ENCODE measurements at places on chromosomes 6 and 20. TPM values are rescaled to one million over a fixed set of nuclear protein-coding genes. Genes with fewer than 3 reads are reported as not detected.

WFDC5 gene
- total RNA-seq: not detected

XKR7 gene
- not detected for total RNA-seq

PNLDC1 gene
- 0.78 TPM for total RNA-seq

DNA sequence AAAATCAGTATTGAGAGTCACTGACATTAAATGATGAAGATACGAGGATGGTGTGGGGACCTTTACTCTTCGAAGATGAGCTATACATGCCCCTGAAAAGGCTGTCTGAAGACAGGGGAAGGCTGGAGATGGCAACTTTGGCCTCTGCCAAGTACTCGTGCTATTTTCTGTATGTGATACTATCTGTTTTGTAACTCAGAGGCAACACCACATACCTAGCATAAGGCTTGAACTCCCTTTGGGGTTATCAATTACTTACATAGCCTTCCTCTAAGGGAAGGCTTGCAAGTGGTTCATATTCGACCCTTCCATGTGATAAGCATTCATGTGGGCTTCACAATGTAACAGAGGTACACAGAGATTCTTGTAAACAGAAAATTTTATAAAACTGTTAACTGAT lies 68.7 kb upstream of the FBXO30 start:
- H3K27ac ChIP-seq: no peak overlapping the region
- no peak overlapping the region for H3K4me3 ChIP-seq
- peaks cover 8% of the 10 kb centered on the region for H3K4me1 ChIP-seq
- DNase-seq: no peak

DNA sequence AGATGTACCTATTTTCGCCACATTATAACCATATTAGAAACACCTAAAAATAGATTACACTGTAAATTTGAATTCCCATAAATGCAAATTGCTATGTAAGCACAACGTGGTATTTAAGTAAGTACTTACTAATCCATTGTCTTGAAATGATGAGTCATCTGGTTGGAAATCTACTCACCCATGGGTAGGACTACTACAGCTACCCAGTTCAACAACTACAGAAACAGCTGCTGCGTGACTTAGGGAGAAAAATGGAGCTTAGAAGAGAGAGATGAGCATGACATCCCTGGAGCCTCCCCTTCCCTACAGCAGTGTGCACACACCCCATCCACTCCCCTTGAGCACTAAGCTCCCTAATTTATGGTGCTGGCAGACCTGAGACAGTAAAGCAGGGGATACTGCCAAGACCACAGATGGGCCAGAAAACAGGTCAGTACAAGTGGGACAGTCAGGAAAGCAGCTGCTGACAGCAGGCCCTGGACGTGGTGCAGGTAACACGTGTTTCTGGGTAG lies 26.9 kb downstream of the RRAGD start:
- peaks cover 13% of the 10 kb centered on the region for H3K4me1 ChIP-seq
- no peak overlapping the region for H3K27ac ChIP-seq
- no peak for DNase-seq

DNA sequence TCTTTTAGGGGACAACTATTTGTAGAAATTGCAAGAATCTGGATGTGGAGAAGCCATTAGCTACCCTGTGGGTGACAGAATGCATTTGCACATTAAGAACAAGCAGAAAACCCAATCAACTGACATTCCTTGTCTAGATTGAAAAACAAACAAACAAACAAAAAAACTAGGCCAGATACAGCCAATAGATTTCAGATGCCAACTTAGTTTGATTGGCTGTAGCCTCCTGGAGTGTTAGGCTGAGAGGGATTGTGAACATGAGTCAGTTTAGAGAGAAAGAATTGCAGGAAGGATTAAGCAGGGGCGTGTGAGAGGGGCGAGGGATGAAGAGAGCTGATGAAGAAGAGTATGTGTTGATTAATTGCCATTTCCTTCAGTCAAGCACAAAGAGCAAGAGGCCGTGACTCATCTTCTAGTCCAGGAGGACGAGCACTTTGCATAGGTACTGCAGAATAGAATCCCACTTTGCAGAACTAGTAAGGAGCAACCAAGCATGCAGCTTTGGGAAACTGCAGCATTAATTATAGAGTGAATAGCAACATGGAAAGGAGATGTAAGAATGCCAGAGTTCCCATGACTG lies 188.0 kb upstream of the RAB32 start:
- no peaks in the 10 kb centered on the region for H3K27me3 ChIP-seq
- H3K27ac ChIP-seq: no peak overlapping the region
- no peaks in the 10 kb centered on the region for H3K36me3 ChIP-seq
- H3K4me3 ChIP-seq: no peak overlapping the region

DNA sequence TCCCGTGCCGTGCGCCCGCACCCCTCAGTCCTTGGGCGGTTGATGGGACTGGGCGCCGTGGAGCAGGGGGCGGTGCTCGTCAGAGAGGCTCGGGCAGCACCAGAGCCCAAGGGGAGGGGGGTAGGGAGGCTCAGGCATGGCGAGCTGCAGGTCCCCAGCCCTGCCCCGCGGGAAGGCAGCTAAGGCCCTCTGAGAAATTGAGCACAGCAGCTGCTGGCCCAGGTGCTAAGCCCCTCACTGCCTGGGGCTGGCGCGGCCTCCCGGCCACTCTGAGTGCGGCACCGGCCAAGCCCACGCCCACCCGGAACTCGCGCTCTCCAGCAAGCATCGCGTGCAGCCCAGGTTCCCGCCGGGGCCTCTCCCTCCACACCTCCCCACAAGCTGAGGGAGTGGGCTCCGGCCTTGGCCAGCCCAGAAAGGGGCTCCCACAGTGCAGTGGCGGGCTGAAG lies 16.4 kb downstream of the SOX4 start:
- no peak for DNase-seq
- H3K4me3 ChIP-seq: no peak overlapping the region
- H3K27me3 ChIP-seq: peaks cover 4% of the 10 kb centered on the region
- H3K4me1 ChIP-seq: no peaks in the 10 kb centered on the region
- no peaks in the 10 kb centered on the region for H3K36me3 ChIP-seq

DNA sequence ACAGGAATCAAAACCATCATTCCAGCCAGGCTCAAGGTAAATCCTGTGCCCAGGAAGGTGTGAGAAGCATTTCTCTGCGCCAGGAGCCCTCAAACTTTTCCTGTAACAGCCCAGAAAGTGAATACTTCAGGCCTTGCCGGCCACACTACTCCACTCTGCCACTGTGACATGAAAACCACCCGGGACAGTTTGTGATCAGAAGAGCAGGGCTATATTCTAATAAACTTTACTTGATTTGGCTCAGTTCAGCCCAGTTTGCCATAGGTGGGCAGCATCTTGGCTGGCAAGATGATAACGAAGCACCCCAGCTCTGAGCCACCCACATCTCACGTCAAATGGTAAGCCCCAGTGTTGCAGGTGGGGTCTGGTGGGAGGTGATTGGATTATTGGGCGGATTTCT lies 249.4 kb downstream of the DLL1 start:
- H3K4me1 ChIP-seq: no peaks in the 10 kb centered on the region
- H3K36me3 ChIP-seq: no peaks in the 10 kb centered on the region
- no peak overlapping the region for H3K4me3 ChIP-seq
- DNase-seq: no peak

- H3K4me1 ChIP-seq: no peaks in the 10 kb centered on the region
- H3K36me3 ChIP-seq: no peaks in the 10 kb centered on the region
- H3K27me3 ChIP-seq: no peaks in the 10 kb centered on the region
- H3K27ac ChIP-seq: no peak overlapping the region
- DNase-seq: no peak
Measured at GRCh38 chr6:154071711-154072110, 32.7 kb downstream of the OPRM1 start.

GRCh38 chr6:158799051-158799792 lies 19.9 kb downstream of the EZR start:
- DNase-seq: no peak
- peak overlapping the region; percentile 69 for H3K27ac ChIP-seq
- no peak overlapping the region for H3K4me3 ChIP-seq

SIRT5 gene
- total RNA-seq: 10.1 TPM

RGS17 gene
- total RNA-seq: not detected

GRCh38 chr6:44131892-44132291 lies 4.5 kb downstream of the TMEM63B start:
- peaks cover 13% of the 10 kb centered on the region for H3K4me1 ChIP-seq
- H3K27me3 ChIP-seq: no peaks in the 10 kb centered on the region
- H3K36me3 ChIP-seq: no peaks in the 10 kb centered on the region
- no peak for DNase-seq
- H3K27ac ChIP-seq: no peak overlapping the region

- H3K4me3 ChIP-seq: no peak overlapping the region
- no peaks in the 10 kb centered on the region for H3K36me3 ChIP-seq
- peaks cover 3% of the 10 kb centered on the region for H3K27me3 ChIP-seq
- peaks cover 8% of the 10 kb centered on the region for H3K4me1 ChIP-seq
Measured at GRCh38 chr6:167152862-167153261, 4.9 kb downstream of the GPR31 start.

CPXM1 gene
- 0.76 TPM for total RNA-seq

- H3K27ac ChIP-seq: no peak overlapping the region
- peaks cover 4% of the 10 kb centered on the region for H3K4me1 ChIP-seq
- peaks cover 3% of the 10 kb centered on the region for H3K36me3 ChIP-seq
- H3K4me3 ChIP-seq: no peak overlapping the region
- peaks cover 4% of the 10 kb centered on the region for H3K27me3 ChIP-seq
- no peak for DNase-seq
Measured at GRCh38 chr6:131645846-131646245, 8.7 kb downstream of the ENPP3 start.

DNA sequence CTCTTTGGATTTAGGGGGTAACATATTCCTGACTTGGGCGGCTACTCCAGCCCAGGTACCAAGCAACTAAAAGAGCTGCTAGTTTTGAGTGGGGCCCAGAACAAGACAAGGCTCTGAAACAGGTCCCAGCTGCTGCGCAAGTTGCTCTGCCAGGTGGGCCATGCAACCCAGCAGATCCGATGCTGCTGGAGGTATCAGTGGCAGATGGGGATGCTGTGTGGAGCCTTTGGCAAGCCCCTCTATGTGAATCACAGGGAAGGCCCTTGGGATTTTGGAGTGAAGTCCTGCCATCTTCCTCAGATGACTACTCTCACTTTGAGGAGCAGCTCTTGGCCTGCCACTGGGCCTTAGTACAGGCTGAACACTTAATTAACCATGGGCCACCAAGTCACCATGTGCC lies 43.7 kb upstream of the VSX1 start:
- no peaks in the 10 kb centered on the region for H3K36me3 ChIP-seq
- no peak overlapping the region for H3K27ac ChIP-seq
- no peaks in the 10 kb centered on the region for H3K4me1 ChIP-seq

DNA sequence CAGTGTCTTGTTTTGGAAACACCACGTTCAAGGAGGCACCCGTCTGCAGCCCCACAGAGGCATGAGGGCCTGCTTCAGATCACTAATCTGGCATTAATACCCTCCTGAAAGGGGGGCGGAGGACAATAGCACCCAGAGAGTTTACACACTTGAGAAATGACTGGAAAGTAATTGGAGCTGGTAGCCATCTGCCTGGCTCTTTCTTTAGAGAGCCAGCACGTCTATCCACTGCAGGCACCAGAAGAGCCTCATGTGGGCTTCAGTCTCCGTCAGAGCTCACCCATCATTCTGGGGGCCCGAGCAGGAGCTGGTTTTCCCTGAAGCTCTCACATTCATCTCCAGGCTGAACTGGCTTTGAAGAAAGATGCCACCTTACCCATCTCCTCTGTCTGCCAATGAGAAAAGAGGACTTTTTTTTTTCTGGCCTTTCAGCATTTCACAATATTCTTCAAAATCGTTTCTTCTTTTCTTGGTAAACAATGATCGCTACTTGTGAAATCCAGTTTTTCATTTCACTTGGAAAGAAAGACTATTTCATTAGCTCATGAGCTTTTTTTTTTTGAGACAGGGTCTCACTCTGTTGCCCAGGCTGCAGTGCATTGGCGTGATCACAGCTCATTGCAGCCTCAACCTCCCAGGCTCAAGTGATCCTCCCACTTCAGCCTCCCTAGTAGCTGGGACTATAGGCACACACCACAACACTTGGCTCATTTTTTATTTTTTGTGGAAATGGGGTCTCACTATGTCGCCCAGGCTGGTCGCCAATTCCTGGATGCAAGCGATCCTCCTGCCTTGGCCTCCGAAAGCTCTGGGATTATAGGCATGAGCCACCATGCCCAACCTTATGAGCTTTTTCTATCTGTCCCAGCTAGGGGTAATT lies 124.7 kb upstream of the ZNF217 start:
- H3K4me1 ChIP-seq: peaks cover 27% of the 10 kb centered on the region
- no peak overlapping the region for H3K4me3 ChIP-seq
- H3K36me3 ChIP-seq: peaks cover 4% of the 10 kb centered on the region
- no peak for DNase-seq
- no peaks in the 10 kb centered on the region for H3K27me3 ChIP-seq

DNA sequence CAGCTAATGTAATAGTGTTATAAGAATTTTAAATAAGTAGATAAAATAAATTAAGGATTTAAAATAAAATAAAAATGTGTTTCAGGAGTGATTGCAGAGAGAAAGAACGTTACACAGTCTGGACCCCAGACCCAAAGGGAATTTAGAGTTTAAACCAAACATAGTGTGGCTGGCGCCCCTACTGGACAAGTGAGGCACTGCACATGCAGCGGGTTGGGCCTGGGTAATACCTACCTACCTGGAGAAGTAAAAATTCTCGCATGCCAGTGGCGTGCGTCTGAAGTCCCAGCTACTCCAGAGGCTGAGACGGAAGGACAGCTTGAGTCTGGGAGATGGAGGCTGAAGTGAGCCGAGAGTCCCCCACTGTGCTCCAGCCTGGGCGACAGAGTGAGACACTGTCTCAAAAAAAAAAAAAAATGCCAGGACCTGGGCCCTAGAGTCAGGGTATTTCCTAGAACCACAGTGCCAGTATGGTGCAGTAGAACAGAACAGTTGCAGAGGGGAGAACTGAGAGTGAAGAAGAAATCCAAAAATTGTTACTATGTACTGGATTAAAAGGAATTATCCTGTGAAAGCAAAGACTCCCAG lies 71.4 kb upstream of the TCF21 start:
- no peak overlapping the region for H3K27ac ChIP-seq
- DNase-seq: no peak
- H3K27me3 ChIP-seq: no peaks in the 10 kb centered on the region
- H3K4me1 ChIP-seq: no peaks in the 10 kb centered on the region

DNA sequence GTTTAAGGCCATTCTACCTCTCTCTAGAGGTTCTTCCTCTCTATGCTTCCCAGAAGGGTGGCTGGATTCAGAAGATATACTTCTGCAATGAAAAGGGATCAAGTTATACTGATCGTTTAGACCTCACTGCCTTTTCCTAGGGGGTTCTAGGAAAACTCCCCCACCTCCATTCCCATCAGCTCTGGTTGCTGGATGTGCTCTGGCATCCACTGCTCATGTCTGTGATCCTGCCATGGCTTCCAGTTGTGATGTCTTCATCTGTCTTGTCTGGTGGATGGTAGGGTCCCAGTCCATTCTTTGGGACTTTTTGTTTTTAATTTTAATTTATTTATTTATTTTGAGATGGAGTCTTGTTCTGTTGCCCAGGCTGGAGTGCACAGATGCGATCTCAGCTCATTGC lies 118.4 kb downstream of the BTBD3 start:
- no peaks in the 10 kb centered on the region for H3K27me3 ChIP-seq
- no peak overlapping the region for H3K27ac ChIP-seq
- no peak overlapping the region for H3K4me3 ChIP-seq
- H3K36me3 ChIP-seq: no peaks in the 10 kb centered on the region
- no peak for DNase-seq

LY6G6F gene
- not detected for total RNA-seq

UBE2J1 gene
- 40.5 TPM for total RNA-seq

GRCh38 chr6:21323577-21323976 lies 270.0 kb upstream of the SOX4 start:
- H3K4me1 ChIP-seq: no peaks in the 10 kb centered on the region
- H3K27ac ChIP-seq: no peak overlapping the region
- H3K27me3 ChIP-seq: peaks cover 2% of the 10 kb centered on the region
- DNase-seq: no peak
- no peaks in the 10 kb centered on the region for H3K36me3 ChIP-seq

SPAG4 gene
- total RNA-seq: 5.1 TPM
